ENCODE measurements at places on chromosomes 3 and 15. TPM values are rescaled to one million over a fixed set of nuclear protein-coding genes. Genes with fewer than 3 reads are reported as not detected.

Gene IQCF5
- total RNA-seq = not detected

Gene ROPN1
- total RNA-seq = not detected

Gene CORO2B
- total RNA-seq = 16.3 TPM

Gene TUSC7
- not detected for total RNA-seq

Gene FSTL1
- total RNA-seq = 569 TPM

Gene ERC2
- not detected for total RNA-seq

Gene TFRC
- 223 TPM for total RNA-seq

Gene TP63
- 0.19 TPM for total RNA-seq

Gene LSAMP
- total RNA-seq = 19.7 TPM

Gene CADM2
- total RNA-seq = 7.1 TPM

Gene PLD1
- 73.3 TPM for total RNA-seq

Gene SLC6A1
- total RNA-seq = 2.0 TPM

Gene RAB7A
- total RNA-seq = 140 TPM

Gene TOP2B
- total RNA-seq = 63.8 TPM

Gene PCSK6
- total RNA-seq = 20.5 TPM

Gene ZNF860
- 0.50 TPM for total RNA-seq

Gene TRH
- not detected for total RNA-seq

Gene CERS3
- not detected for total RNA-seq

Gene HAPLN3
- 44.8 TPM for total RNA-seq

Gene TIGIT
- 0.32 TPM for total RNA-seq

Gene CIB2
- 2.9 TPM for total RNA-seq

Gene IMPG2
- total RNA-seq = 0.56 TPM

Gene ALDH1A3
- total RNA-seq = 671 TPM

Gene TUSC2
- total RNA-seq = 22.0 TPM

Gene DOCK3
- 2.5 TPM for total RNA-seq

Gene GP5
- total RNA-seq = not detected

Gene RTP4
- 1.4 TPM for total RNA-seq

Gene PLS1
- total RNA-seq = 1.2 TPM

Gene DPPA2
- total RNA-seq = not detected

Gene MST1
- total RNA-seq = 94.1 TPM

Gene GABPB1
- 55.5 TPM for total RNA-seq

Gene FOXB1
- total RNA-seq = not detected

Gene LRRC3B
- 0.24 TPM for total RNA-seq

Gene GPR156
- 0.48 TPM for total RNA-seq

Gene MESP1
- 16.2 TPM for total RNA-seq

Gene C3orf20
- 0.12 TPM for total RNA-seq

Gene TTC14
- total RNA-seq = 52.2 TPM

Gene LRRC57
- total RNA-seq = 26.6 TPM

Gene FAM107A
- total RNA-seq = 165 TPM

All from omental fat pad (tissue), 4 donors.